ENCODE measurements at places on chromosomes 11 and 22.

DNA sequence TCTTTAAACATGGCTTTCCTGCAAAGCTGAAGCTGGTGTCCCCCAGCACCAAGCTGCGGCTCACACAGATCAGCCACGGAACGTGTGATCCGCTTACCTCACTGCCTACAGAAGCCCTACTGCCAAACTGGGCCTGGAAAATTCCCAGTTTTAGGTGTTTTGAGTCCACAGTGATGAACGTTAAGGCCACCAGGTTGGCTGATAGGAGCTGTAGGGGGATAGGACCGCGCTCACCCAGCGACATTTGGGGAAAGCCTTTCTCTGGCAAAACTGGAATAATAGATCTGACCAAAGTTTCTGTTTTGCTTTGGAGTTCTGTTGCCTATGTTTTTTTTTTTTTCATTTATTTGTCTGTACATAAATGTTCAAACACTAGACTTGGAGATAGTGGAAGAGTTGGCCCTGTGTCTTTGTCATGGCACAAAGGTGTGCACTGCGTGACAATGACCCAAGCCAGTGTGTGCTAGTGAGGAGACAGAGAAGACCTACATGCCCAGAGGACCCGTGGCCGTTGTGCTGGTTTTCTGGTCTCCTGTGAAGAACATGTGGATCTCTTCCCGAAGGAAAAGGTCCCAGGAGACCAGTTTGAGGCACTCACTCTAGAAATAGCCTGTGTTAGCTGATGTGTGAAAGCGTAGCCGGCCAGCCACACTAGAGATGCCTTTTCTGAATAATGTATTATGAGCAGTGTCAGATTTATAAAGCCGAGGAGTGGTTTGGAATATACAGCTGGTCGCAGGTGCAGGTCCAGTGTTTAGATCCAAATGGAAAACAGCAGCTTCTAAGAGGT, 15.0 kb downstream of the ASPHD2 start:
- DNase-seq = no peak

DNA sequence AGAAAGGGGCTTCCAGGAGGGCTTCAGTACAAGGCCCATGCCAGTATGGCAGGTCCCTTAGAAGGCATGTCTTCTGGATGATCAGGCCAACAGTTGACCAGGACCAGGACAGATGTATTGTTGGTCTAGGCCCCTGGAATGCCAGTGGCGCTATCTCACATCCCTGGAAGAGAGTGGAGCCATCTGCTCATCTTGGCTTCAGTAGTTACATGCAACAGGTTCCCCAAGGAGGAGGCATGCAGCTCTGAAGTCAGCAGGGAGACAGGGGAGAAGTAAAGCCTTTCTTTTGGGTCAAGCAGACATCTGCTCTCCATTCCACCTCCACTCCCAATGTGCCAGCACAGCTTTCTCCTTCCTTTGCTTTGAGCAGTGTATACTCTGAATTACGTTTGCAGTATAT, 244.1 kb downstream of the KIRREL3 start:
- DNase-seq = no peak

DNA sequence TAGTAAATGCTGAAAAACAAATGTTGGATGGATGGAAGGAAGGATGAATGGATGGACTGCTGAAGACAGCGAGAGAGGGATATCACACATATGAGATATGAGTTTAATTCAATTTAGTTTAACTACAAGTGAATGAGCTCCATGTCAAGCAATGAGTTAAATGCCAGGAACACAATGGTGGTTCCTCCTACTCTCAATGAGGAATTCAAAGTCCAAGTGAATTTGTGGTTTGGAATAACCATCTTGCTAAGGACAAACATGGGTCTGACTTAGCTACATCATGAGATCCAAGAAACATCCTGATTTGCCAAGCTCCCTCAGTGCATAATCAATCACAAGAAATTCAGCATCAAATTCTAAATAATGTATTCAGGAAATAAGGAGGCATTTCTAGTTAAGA, 26.1 kb upstream of the PPP2R1B start:
- DNase-seq = no peak

DNA sequence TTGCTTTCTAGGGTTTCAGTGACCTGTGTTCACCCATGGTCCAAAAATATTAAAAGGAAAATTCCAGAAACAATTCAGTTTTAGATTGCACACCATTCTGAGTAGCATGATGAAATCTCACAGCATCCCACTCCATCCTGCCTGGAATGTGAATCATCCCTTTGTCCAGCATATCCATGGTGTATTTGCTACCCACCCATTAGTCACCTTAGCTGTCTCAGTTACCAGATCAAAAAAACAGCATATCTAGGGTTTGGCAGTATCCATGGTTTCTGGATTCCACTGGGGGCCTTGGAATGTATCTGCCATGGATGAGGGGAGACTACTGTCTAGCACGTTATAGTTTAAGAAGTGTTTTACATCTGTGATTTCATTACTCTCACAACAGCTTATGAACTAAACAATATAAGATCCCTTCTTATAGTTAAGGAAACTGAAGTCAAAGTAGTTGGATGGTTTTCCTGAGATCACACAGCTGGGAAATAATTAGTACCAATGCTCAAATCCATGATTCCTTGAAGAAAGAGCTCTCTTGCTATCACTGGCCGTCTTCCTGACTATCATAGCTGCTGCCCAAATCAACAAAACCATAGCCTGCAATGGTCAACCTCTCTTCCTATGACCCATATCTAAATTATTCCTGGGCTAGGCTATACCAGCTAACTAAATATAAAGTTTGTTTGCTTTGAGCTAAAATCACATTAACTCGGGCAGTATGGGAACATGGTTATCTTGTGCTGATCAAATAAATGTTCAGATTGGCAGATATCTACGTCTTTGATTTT, 122.6 kb downstream of the MICAL2 start:
- DNase-seq = no peak
